ENCODE measurements at places on chromosomes 6 and 20. TPM values are rescaled to one million over a fixed set of nuclear protein-coding genes. Genes with fewer than 3 reads are reported as not detected.

Gene APOBEC2
- total RNA-seq = 42.1 TPM

Gene CFAP206
- 0.42 TPM for total RNA-seq

Gene FILIP1
- 85.8 TPM for total RNA-seq

Gene FRK
- total RNA-seq = 4.8 TPM

Gene POPDC3
- total RNA-seq = 35.5 TPM

Gene ADAM33
- 9.9 TPM for total RNA-seq

Gene MYO6
- 6.5 TPM for total RNA-seq

Gene KIFC1
- total RNA-seq = 1.9 TPM

Gene BHLHE23
- not detected for total RNA-seq

Gene EYS
- not detected for total RNA-seq

- no peak for DNase-seq
These were observed 24.6 kb downstream of the MLIP start for GRCh38 chr6:54135665-54136369.

- no peak for DNase-seq
These were observed 82.0 kb downstream of the SMPDL3A start for GRCh38 chr6:122871079-122871478.

DNA sequence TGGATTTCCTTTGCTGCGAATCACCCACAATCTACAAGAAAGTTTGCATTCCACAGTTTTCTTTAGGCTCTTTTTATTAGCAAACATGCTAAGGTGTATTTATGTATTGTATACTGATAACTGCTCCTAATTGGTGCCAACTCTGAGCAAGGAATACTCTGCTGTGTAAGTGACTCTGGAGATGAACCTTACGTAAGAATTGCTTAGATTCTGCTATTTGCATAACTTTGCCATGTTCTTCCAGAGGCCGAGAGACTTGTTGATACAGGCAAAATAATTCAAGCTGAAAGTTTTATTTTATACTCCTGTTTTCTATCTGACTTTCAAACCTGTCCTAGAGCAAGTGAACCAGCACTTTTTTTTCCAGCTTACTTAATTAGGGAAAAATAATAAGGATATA lies 461.3 kb downstream of the GJA1 start:
- DNase-seq = no peak

DNA sequence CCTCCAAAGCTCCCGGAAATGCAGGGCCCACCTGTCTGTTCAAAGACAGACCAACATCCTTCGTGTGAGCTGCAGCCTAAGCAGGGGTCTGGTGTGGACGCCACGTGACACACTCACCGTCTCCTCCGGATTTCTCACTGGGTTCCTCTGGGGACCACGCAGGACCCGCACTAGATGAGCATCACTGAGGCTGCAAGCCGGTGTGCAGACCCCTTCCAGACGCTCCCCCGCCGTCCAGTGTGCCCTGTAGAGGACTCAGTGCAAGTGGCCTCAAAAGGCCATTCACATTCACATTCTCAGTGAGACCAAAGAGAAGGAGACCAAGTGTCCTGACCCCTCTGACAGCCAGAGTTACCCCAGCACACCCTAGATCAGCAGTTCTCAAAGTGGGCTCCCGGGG lies 91.2 kb upstream of the QKI start:
- no peak for DNase-seq

- no peak for DNase-seq
These were observed 472.3 kb upstream of the CITED2 start for GRCh38 chr6:139846538-139847456.

DNA sequence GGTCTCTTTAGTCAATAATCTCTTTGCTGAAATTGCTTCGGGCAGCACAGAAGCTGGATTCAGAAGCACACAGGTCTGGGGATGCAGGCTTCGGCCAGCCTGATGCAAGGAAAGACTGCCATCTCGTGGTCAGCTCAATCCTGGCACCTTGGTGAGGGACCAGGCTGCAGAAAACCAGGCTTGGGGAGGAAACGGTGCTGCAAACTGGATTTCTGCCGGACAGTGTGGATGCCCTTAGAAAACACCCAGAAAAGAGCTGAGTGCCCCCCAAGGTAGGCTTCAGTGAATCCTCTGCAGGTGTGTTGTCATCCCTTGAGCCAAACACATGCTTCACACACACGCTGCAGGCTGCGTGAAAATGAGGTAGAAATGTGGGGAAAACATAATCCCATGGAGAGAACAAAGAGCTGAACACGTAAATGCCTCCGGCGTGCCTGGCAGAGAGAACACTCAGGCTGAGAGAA lies 89.8 kb upstream of the PAX1 start:
- peak; percentile 33 for DNase-seq

DNA sequence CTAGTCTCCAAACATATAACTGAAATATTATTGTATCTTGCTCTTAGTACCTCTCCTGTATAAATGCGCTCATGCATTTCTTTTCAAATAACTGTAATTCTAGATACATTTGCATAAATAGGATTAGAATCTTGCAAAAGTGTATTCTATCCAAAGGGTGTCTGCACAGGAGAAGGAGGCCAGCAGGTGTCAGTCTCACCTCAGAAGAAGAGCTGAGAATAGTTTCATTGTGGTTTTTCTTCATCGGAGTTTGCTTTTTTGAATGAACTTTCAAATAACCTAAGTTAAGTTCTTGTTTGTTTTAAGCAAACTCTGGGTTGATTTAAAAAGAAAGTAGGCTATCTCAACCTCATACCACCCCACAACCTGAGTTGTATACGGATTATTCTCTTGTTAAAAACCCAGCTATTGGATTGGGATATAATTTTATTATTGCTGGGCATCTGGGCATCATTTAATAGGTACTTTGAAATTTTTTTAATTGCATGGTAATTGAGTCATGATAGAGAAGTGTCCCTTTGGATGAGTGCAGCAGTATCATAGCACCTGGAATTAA lies 125.0 kb upstream of the MLIP start:
- peak; percentile 43 for DNase-seq

DNA sequence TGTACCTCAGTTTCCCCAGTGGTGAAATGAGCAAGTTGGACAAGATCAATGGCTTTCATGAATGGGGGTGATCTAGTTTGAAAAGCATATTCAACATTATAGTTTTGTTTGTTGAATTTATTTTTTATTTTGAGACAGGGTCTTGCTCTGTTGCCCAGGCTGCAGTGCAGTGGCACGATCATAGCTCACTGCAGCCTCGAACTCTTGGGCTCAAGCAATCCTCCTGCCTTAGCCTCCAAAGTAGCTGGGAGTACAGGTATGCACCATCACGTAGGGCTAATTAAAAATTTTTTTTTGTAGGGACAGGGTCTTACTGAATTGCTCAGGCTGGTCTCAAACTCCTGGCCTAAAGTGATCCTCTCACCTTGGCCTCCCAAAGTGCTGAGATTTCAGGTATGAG lies 63.4 kb downstream of the CNBD2 start:
- no peak for DNase-seq

DNA sequence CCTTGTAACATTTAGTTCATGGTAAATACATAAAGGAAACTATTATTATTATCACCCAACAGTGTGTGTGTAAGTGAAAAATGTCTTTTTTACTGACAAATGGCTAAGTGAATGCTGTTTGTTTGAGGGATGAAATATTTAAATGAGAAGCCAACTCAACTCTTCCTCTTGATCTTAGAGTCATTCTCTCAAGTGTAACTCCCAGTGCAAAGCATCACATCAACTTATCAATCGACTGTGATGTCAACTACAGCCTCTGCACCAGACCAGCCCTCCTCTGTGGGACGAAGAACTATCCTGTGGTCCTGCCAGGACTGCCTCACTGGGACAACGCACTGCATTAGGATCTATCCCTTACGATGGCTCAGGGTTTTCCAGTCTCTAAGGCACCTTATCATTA lies 5.3 kb downstream of the C6orf15 start:
- no peak for DNase-seq

- DNase-seq = no peak
These were observed 52.4 kb downstream of the L3MBTL3 start for GRCh38 chr6:130070792-130071191.

Measured in left cardiac atrium (tissue), 4 donors.